Skeletal muscle tissue (tissue), 5 donors: ENCODE measurements at places on chromosomes 4 and X. TPM values are rescaled to one million over a fixed set of nuclear protein-coding genes. Genes with fewer than 3 reads are reported as not detected.

Gene C1QTNF7
- total RNA-seq: 2.1 TPM

Gene HSFX4
- total RNA-seq: not detected

Gene OCRL
- total RNA-seq: 8.4 TPM

Gene MAGEA12
- total RNA-seq: not detected

Gene SPINK2
- not detected for total RNA-seq

Gene VCX
- total RNA-seq: not detected

Gene SLC7A11
- total RNA-seq: 1.0 TPM
